ENCODE measurements at places on chromosomes 2 and 18.

GRCh38 chr2:153476491-153476815 is 2.1 kb downstream of the RPRM start:
- no peak for DNase-seq

- DNase-seq, result no peak
These were observed 6.2 kb upstream of the SATB2 start for GRCh38 chr2:199463708-199464605.

DNA sequence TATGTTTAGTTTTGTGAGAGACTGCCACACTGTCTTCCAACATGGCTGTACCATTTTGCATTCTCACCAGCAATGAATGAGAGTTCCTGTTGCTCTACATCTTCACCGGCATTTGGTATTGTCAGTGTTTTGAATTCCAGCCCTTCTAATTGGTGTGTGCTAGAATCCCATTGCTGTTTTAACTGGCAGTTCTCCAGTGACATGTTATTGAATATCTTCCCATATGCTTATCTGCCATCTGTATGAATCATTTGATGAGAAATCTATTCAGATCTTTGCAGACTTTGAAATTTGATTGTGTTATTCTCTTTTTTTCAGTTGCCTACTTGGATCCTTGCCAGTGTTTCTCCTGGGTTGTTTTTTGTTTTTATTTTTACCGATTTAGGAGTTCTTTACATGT is 99.0 kb downstream of the SNTG2 start:
- DNase-seq, result no peak

DNA sequence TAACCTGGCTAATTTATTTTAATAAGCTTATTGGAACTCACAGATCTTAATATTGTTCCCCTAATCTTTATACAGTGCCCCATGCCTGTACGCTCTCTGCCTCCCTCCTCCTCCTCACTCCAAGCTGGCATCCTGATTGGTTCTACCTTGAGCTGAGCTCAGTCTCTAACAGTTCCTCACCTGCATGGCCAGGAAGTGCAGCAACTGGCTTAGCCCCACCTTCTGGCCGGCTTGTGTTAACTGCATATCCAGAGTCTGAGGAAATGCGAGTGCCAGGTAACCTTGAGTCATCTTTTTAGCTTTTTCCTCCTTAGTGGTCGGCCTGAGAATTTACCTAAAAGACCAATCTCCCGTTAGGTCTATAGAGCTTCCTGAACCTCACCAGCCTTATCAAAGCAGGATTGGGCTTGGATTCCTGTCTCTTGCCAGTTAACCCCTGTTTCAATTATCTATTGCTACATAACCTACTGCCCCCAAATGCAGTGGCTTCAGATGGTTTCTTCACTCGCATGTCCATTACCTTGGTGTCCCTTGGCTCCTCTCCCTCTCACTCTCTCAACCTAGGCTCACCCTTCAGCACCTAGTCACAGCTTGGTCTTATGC is 89.5 kb upstream of the STK39 start:
- DNase-seq, result peak; percentile 70

- DNase-seq, result no peak
These were observed 3.5 kb upstream of the RFX8 start for GRCh38 chr2:101478181-101479001.

DNA sequence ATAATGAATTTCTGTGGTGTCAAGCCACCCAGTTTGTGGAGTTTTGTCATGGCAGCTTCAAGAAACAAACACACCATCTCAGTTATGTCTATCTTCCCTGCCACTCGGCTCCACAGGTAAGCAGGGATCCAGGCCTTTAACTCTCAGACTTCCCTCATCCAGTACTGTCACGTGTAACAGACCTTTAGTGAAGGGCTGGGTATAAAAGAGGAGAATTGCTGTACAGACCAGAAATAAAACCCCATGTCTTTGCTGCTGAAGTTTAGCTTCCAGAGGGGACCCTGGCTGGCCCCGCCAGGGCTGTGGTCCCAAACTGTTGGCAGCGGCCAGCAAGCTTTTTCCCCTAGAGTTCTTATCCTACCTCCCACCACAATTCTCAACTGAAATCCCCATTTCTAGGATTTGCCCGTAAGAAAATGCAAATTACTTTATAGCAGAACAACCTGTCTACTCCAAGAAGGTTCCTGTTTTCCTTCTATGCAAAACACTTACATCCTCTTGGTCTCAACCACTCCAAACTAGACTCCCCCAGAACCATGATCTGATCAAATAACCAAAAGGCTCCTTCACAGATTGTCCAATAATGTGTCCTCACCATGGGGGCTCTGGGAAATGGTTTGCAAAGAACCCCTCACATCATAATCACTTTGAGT is 438.0 kb upstream of the ID2 start:
- no peak for DNase-seq

- DNase-seq, result no peak
These were observed 417.9 kb downstream of the NRXN1 start for GRCh38 chr2:50614056-50614455.

DNA sequence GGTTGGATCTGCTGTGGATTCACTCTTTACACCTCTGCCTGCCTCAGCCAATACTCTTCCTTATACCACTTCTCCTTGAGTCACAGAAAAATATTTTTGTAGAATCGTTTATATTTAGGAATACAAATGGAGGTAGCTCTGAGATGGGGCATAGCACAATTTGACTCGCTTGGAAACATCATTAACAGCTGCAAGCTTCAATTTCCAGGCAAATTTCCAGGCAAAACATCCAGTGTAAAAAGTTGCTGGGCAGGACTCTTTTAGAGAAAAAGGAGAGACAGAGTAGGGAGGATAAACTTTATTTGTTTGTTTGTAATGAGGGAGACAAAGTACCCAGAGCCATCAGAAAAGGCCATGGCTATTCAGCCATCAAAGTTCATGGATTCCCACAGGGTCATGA is 74.4 kb upstream of the SOX11 start:
- DNase-seq, result no peak

GRCh38 chr2:163527381-163527780 is 208.4 kb downstream of the FIGN start:
- no peak for DNase-seq

DNA sequence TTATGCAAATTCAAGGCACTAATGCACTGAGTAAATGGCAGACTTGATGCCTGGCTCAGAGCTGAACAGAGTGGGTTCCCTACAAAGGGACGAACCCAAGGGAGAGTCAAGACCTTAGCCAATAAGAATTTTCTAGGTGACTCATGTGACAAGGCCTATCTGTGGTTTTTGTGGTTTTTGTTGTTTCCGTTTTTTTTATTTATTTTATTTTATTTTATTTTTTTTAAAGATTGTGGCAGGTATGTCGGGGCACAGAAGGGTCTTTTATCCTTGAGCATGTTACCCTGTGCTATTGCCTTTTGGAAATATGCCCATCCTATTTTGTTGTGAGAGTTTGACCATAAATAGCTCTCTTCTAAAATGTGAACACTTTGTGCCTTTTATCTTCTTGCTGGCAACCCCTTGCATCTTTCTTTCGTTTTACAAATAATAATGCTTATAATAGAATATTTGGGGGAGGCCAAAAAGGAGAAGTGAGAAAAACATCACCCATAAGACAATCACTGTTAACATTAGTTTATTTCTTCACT is 113.4 kb upstream of the AQP4 start:
- DNase-seq, result no peak
